ENCODE measurements at places on chromosomes 5 and 9.
A peak's percentile ranks its signal among the peaks of the same experiment; 100 is the strongest.

DNA sequence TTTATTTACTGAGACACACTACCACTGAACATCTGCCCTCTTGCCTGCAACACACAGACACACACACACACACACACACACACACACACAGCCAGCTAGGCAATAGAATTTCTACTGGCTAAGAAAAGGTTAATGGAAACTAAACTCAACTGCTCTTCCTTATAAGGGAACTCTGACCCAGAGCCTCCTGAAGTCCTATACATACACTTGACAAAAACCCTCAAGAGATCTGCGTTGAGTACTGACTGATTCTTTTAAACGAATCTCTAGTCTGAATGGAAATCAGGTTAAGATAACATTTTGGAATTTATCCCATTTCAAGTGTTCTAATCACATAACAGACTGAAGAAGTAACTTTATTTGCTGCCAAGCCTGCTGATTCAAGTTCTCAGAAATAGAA is 25.9 kb upstream of the TRPM3 start:
- no peak for DNase-seq

GRCh38 chr5:56908942-56909293 is 478 bp upstream of the SETD9 start:
- no peak for DNase-seq

- DNase-seq: no peak
These were observed 49.0 kb downstream of the FAM78A start for GRCh38 chr9:131227112-131227958.

GRCh38 chr5:136001466-136001981 is 27.3 kb upstream of the TGFBI start:
- DNase-seq: no peak

DNA sequence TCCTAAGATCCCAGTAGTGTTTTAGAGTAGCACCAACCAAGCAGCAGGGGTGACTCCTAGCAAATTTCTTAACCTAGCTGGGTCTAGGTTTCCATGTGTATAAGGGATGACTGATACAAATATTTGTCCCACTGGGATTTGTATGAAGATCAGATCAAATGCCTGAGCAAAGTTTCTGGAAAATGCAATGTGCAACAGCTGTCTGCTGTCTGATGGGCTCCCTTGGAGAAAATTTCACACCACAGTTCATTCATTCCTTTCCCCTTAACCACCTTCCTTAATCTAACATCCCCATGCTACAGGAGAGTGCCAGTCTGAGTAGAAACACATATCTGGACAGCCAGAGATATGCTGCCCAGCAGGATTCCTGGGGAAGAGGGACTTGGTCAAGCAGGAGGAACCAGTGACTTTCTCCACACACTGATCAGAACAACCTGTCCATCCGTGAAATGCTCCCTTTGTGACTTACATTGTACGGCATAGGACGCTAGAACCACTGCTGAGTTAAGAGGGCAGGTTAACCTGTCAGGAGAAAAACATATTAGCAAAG is 53.3 kb downstream of the PTPN3 start:
- no peak for DNase-seq

DNA sequence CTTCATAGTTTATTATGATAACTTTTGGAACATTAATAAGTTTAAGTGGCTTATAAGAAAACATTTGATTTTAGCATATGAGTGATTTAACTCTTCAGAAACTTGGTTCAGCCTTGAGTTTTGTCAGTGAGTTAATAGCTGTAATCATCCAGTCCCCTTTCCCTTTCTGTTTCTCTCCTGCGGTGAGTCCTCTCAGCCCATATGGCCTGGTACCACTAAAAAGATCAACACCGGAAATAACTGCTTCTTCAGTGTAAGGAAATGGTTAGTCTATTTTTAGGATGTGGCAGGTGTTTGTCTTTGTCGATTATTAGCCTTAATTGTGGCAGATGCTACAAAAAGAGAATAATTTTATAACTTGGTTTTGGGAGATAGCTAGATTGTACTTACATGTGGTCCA is 120.2 kb upstream of the GRHPR start:
- no peak for DNase-seq

- peak; percentile 10 for DNase-seq
These were observed 13.6 kb upstream of the LAMC3 start for GRCh38 chr9:130995086-130996011.

DNA sequence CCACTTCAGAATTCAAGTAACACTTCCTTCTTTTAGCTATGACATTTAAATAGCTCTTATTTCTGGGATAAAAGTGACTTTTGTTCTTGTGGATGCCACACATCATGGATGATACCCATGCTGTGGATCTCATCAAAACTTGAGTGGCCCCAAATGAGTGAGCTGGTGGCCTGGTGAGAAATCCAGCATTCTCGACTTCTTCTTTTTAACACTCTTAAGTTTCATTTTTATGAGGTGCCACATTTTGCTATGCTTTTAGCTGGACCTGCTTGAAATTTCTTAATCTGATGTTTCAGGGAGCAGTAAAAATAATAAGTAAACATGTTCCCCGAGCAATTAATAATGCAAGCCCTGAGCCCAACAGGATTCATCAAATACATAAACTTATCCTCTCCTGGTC is 384.8 kb upstream of the MEF2C start:
- no peak for DNase-seq

- no peak for DNase-seq
These were observed 220.7 kb downstream of the SPOCK1 start for GRCh38 chr5:137278476-137278875.

- DNase-seq: no peak
These were observed 109.8 kb downstream of the RGS3 start for GRCh38 chr9:113573046-113573958.

GRCh38 chr5:154721481-154722058 is 33.6 kb upstream of the LARP1 start:
- DNase-seq: no peak

DNA sequence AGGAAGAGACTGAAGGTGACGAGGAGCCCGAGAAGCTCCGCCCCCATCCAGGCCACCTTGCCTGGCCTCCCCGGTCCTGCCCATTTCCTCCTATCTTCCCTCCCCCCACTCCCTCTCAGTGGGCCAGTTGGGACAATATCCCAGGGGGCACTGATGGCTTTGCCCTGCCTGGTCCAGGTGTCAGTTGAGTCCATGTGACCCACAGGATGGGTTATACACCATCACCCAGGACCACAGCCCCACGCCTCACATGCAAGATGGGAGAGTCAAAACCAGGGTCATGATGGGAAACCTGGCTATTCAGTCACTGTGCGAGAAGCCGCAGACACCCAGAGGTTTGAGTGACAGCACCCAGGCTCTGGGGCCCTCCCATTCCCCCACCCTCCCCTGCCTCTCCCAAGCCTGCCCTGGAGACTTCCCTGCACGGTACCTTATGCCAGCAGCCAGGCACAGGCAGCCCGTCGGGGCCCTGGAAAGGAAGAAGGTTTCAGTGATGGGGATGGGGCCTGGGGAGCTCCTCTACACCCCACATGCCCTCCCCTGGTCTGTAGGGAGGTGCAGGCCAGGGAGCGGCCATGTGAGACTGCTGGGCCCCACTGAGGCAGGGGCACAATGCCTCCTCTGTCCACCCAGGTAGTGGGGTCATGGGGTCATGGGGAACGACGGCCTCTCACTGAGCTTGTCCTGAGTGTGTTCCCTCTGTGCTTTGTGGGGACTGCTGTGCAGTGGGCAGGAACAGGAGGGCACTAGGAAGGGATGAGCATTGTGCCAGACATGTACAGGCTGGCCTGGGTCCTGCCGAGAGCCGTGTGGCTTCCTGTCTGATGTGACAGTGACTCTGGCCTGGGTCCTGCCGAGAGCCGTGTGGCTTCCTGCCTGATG is 6.3 kb upstream of the PHYKPL start:
- no peak for DNase-seq

DNA sequence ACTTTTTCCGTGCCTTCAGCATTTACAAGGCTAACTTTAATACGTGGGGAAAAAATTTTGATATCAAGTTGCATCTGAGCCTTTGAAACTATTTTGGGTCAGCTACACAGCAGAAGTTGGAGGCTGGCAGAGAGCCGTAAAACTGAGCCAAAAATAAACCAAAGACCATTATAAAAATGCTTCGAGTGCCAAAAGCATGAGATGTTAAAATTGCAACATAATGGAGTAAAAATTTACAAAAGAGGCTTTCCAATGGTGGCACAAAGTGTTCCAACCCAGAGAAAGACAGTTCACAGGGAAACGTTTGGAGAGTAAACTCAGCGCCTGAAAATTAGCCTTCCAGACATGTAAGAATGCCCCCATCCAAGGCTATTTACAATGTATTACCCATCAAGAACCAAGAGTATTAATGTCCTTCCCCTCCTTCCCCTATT is 190.3 kb downstream of the TLE1 start:
- DNase-seq: peak; percentile 74

DNA sequence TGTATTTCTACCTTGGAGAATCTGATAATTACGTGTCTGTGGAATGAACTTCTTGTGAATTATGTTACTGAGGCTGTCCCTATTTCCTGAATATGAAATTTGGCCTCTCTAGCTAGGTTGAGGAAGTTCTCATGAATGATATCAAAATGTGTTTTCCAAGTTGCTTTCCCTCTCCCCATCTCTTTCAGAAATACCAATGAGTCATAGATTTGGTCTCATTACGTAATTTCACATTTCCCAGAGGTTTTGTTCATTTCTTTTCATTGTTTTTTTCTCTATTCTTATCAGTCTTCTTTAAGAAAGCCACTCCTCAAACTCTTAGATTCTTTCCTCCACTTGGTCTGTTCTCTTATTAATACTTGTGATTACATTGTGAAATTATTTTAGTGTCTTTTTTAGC is 923.8 kb upstream of the CDH9 start:
- no peak for DNase-seq

GRCh38 chr5:9408964-9409363 is 136.9 kb downstream of the SEMA5A start:
- DNase-seq: no peak

- no peak for DNase-seq
These were observed 578.1 kb downstream of the CSNK1G3 start for GRCh38 chr5:124090115-124090514.

- no peak for DNase-seq
These were observed 159.3 kb upstream of the DAPK1 start for GRCh38 chr9:87338088-87338989.

GRCh38 chr9:112174965-112175795 is at the start of gene SUSD1:
TSS of gene SUSD1 (minus strand) at chr9:112175297. CDS start at chr9:112175235, 62 bp downstream.
- no peak for DNase-seq

DNA sequence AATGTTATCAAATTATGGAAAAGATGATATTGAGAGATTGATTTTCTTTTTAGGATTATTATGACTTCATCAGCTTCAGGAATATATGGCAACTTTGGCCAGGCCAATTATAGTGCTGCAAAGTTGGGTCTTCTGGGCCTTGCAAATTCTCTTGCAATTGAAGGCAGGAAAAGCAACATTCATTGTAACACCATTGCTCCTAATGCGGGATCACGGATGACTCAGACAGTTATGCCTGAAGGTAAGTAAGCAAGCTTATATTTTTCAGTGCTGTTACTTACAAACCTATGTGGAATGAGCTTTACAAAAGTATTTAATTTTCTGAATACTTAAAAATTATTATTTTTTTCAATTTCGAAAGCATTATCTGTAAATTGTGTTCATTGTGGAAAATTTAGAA is 26.5 kb downstream of the HSD17B4 start:
- no peak for DNase-seq

DNA sequence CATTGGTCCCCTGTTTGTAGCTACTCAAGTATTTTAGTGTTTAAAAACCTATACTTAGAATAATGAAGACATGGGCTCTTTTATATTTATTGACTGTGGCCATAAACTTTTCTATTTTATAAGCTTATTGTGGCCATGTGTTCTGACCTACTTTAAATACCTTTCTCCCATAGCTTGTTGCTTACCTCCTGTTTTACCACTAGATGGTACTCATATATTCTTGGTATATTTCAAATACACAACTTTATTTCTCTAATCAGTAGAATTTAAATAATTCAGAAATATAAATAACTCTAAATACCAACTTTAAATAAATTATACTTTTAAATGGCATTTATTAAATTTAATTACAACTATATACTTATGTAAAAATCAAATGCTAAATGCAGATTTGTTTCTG is 498.0 kb downstream of the PRDM9 start:
- no peak for DNase-seq

GRCh38 chr5:149439899-149440542 is 60.9 kb upstream of the IL17B start:
- no peak for DNase-seq
